Activated CD4-positive, CD25-positive, alpha-beta regulatory T cell treated with anti-CD3 and anti-CD28 coated beads, Interleukin-2, amount 50 U/mL, for 16 hours (primary cell): ENCODE measurements at places on chromosomes 1 and 21.

DNA sequence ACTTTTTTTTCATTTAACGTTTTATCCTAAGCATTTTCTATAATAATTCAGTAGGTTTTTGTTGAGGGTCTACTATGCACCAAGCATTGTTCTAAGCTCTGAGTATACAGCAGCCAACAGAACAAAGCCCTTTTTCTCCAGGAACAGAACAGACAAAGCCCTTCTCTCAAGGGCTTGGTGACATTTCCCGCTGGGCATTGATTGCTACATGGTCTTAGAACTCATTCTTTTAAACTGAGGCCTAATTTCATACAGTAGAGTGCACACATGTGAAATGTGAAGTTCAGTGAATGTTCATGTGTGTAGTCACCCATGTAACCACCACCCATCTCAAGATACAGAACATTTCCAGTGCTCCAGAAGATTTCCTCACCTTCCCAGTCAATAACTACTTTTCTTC lies 15.2 kb upstream of the PDIK1L start:
- DNase-seq = no peak

GRCh38 chr21:34593954-34594531 lies 20.9 kb downstream of the RCAN1 start:
- no peak for DNase-seq

DNA sequence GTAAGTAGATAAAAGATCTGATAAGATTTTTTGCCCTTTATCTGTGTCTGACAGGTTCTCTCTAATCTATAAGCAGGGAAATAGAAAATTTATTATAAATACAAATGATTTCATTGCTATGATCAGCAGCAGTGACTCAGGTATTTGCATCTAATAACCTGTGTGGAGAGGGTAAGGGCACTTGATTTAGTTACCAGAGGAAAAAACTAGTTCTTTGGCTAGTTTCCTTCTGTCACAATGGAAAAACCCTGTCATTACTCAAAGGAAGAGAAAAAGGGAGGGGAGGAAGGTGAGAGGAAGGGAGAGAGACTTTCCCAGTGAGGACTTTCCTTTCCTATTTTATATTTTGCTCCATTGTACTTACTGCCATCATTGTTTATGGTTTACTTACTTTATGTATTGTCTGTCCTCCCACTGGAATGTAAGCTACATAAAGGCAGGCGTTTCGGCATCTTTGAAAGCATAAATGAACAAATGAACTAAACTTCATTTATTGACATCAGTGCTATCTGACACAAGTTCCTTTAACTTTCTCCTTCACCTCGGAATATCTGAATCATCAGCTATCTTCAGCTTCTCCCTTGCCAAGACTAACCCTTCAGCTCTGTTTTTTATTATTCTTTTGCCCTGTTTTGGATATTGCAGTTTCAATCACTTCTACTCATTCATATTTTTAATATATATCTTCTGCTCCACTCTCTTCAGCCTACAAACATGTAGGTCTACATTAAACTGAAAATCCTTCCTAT lies 34.9 kb downstream of the WDR3 start:
- no peak for DNase-seq

DNA sequence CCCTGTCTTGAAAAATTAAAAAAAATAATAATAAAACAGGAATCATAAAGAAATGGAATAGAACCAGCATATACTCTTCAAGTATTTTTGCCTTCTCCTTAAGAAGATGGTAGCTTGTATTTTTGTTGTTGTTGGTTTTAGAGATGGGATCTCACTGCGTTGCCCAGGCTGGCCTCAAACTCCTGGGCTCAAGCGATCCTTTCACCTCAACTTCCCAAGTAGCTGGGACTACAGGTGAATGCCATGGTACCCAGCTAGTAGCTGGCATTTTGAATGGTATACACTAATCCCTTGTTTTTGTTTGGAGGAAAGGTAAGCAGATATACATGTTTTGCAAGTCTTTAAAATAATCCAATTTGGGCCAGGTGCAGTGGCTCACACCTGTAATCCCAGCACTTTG lies 34.7 kb upstream of the ERO1B start:
- no peak for DNase-seq

- no peak for DNase-seq
These were observed 248.9 kb downstream of the NTNG1 start for GRCh38 chr1:107389410-107390396.

DNA sequence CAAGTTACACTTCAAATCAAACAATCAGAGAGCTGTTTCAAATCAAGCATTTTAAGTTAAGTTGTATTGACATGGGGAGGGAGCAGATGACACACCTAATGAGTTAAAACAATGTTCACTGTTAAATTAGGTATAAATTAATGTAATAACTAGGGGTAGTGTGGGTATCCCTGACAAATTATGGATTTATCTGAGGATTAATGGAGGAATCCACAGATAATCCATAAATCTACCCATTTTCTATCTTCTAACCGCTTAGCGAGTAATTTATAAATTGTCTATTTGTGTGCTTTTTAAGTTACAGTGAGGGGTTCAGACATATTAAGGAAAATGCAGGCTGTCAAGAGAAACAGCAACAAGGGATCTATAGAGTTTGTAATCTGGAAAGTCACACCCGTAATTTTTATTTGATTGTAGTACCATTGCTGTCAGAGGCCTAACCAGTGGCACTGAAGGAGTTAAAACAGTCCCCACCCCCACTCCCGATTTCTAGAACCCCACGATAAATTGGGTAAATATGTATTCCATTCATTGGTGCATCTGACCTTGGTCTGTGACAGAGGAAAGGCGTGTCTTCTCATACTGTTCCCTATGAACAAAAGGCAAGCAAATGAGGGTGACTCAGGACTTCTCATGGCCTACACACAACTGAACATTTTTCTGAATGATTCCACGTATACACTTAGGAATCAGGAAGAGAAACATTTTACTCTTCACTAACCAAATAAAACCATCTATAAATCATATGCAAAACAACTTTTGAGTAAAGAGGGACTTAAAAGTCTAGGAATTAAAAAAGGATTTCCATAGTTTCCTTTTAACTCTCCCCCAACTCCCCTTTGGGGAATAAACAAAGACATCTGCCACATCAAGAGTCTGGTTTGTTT lies 7.4 kb downstream of the IRF2BP2 start:
- no peak for DNase-seq

GRCh38 chr1:62318320-62318755 lies 896 bp downstream of the KANK4 start:
- no peak for DNase-seq

DNA sequence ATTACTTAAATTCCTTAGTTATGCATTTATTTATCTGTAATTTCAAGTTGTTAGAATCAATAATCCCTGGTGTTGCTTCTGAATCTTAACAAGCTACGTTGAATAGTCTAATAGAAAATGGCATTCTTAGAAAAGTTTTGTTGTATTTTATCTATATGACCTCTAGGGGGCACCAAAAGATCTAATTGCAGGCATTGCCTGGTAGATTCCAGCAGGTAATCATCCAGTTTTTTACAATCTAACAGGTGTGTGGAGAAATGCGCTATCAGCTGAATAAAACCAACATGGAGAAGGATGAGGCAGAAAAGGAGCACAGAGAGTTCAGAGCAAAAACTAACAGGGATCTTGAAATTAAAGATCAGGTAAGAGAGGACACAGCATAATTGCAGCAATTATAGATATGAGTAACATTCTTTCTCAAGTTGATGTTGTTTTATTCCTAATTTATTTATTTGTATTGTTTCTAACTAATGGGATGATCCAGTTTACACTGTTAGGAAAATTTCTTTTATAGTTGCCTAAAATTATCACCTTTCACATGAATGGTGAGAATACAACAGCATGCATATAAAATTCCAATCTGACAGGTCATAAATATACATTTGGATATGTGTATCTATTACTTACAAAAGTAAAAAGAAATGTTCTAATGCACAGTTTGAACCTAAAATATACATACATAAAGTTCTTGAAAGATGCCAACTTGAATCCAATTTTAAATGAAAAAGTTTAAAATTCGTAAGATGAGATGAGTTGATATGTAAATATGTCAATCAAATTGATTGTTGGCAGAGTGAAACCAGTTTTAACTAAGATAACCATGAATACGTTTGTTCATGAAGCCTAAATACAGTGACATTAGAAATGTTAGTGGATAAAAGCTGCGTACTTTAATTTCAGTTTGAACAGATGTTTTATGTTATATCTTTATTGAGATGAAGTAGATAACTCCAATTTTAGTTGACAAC lies 88.4 kb downstream of the SDCCAG8 start:
- no peak for DNase-seq

DNA sequence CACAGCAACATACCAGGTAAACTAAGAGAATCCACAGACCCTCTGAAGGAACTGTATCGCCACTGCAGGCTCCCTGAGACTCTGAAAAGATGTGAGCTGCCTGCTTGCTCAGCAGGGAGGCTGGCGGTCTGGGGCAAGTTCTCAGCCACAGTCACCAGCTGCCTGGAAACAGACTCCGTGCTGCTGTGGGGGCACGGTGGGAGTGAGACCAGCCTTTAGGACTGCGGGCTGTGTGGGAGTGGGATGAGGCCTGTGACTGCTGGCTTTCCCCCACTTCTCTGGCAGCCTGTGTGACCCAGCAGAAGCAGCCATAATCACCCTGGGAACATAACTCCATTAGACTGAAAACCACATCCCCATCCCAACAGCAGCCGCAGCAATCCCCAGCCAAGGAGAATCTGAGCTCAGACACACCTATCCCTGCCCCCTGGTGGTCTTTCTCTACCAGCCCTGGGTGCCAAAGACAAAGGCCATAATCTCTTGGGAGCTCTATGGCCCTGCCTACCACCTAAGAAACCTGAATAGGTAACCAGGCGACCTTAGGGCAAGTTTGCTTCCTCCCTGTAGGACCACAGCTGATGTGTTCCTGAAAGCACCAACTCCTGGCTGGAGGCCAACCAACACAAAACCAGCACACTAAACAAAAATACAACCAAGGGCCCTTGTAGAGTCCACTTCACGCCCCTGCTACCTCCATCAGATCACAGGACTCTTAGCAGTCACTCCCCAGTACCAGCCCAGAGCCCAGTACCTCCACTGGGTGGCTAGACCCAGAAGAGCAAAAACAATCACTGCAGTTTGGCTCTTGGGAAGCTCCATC lies 151.5 kb downstream of the SMYD3 start:
- no peak for DNase-seq

DNA sequence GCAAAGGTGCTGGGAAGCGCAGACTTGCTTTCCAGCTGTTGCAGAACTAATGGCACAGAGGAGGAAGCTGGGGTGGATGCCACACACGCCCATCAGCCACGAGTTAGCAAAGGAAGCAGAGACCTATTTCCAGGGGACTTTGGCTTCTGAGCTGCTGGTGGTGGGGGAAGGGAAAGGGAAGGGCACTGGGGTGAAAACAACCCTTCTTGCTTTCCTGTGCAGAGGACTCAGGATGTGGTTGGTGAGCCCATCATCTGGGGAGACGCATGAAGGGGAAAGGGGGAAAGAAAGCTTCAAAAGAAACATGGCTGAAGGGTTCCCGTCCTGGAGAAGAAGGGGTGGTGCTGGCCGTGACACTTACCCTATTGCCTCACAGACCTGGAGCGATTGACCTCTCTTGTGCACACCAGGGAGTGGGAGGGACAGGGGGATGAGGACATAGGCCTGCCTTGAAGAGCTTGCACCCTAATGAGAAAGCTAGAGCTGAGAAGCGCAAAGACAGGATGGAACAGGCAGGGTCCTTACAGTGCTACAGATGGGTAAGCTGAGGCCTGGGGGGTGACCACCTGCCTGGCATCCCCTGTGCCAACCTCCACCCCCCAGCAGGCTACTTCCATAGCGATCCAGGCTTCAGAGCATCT lies 140.8 kb upstream of the RAB4A start:
- no peak for DNase-seq

DNA sequence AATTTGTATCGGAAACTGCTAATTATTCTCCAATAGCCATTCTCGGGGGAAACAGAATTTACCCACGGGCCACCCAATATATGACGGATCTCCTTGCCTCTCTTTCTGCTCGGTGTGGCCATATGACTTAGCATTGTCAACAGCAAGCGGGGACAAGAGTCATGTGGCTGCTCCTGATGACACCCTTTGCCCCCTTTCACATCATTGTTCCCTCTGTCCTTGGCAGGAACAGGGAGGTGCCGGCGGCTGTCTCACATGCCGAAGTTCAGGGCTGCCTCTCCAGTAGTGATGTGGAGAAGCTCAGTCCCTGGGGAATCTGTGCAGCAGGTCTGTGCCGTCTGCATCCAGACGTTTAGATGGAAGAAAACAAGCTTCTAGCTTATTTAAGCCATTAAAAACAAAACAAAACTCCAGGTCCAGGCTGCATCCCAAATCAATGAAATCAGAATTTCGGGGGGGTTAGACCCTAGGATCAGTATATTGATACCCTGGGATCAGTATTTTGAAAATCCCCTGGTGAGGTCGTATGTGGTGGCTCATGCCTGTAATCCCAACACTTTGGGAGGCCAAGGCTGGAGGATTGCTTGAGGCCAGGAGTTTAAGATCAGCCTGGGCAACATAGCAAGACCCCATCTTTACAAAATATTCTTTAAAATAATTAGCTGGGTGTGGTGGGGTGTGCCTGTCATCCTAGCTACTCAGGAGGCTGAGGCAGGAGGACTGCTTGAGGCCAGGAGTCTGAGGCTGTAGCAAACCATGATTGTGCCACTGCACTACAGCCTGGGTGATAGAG lies 10.8 kb downstream of the MYOM3 start:
- no peak for DNase-seq

DNA sequence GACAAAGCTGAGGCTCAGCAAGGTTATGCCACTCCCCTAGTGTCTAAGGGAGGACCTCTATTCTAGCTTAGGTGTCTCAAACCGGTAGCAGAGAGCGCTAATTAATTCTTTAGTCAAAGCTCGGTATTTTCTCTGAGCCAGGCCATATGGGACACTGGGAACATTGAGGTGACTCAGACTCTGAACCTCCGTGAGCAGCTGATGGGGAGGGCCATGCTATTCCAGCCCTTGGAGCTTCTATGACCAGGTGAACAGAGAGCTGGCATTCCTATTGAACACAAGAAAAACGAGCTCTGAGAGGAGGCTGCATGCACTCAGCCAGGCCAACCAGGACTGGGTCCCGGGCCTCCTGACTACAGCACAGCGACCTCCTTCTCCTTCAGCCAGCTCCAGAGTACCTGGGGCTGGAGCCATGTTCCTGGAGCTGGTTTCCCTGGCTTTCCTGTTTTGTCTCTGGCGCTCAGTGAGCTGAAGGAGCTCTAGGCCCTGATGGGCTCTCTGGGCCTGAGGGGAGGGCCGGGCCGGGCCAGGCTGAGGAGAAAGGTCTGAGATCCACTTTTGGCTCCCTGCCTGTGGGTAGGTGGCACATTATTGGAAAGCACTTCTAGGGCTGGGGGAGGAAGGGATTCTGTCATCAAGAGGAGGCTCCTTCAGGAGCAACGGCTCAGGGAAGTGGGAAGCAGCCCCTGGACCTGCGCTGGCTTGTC lies 37.0 kb downstream of the SLC9A1 start:
- DNase-seq = no peak

- no peak for DNase-seq
These were observed 133.0 kb downstream of the LRRC7 start for GRCh38 chr1:69700770-69701169.
